ENCODE measurements at places on chromosomes 6 and 20. TPM values are rescaled to one million over a fixed set of nuclear protein-coding genes. Genes with fewer than 3 reads are reported as not detected.

DNA sequence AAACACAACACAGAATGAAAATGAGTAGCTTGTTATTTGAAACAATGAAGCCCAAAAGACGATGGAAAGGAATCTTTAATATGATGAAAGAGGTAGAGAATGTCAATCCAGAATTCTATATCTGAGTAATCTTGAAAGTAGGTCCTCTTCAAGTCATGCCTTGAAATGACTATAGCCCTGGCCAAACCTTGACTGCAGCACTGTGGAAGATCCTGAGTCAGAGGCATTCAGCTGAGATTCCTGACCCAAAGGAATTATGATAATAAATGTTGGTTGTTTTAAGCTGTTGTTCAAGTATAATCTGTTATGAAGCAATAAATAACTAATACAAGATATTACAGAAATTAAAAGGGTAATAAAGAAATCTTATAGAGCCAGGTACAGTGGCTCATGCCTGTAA lies 64.8 kb downstream of the IBTK start:
- no peak for DNase-seq

RAET1G gene
- not detected for total RNA-seq

- no peak for DNase-seq
Observed at GRCh38 chr6:121826156-121826810, 390.8 kb downstream of the GJA1 start.

KCNK15 gene
- total RNA-seq, result 0.09 TPM
